ENCODE measurements at places on chromosomes 7 and 10.

DNA sequence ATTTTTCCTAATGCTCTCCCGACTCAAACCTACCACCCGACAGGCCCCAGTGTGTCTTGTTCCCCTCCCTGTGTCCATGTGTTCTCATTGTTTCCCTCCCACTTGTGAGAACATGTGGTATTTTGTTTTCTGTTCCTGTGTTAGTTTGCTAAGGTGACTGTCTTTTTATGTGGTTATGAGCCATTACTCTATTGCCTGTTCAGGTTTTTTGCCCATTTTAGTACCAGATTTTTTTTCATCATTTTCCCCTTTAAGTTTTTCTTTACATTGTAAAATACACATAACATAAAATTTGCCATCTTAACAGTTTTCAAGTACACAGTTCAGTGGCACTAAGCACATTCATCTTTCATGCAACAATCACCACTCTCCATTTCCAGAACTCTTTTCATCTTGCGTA is 133.5 kb downstream of the GPR158 start:
- DNase-seq, result no peak

DNA sequence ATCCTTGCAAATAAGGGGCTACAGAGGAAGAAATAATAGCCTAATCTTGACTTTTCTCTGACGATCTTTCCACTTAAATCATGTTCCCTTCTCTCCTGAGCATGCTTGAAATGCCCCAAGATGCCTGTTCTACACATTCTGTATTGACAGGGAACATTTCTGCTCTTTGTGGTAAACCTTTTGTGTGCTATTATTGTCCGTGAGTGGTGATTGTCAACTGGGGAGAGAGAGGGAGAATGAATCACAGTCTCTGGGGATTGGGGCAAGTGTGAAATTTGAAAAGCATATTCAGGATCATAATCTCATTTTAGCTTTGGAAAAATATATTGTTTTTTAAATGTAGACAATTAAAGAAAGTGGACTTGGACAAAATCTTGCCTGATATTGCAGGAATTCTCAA is 20.6 kb downstream of the UBTD1 start:
- no peak for DNase-seq

DNA sequence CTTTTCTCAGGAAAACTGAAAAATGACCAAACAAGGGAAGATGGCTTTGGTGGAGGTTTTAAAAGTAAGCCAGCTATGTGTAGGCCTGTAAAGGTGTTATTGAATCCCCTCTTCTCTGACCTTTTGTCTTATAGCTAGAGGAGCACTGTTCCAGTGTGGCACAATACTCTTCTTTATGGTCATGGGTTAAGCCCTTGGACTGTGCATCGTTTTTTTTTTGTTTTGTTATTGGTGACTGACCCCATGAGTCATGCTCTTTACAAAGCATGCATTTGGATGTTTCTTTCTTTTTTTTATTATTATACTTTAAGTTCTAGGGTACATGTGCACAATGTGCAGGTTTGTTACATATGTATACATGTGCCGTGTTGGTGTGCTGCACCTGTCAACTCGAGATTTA is 19.6 kb upstream of the FAM25A start:
- DNase-seq, result no peak

GRCh38 chr7:1934756-1935155 is 264.7 kb downstream of the ELFN1 start:
- no peak for DNase-seq

DNA sequence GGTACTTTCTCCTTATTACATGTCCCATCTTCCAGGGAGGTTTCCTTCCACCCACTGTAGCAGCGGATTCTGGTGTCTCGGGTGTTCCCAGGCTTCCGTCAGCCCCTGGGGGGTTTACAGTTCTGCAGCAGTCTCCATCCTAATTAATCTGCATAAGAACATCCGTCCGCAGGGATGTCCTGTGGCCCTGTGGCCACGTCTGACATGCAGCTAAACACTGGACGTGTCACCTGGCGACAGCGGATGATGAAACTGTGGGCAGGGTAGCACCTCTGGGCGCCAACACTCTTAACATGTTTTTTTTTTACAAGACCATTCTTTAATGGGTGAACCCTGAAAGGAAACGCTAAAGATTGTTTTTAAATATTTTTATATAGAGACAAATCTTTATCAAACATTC is 58.2 kb downstream of the DIP2C start:
- DNase-seq, result no peak

DNA sequence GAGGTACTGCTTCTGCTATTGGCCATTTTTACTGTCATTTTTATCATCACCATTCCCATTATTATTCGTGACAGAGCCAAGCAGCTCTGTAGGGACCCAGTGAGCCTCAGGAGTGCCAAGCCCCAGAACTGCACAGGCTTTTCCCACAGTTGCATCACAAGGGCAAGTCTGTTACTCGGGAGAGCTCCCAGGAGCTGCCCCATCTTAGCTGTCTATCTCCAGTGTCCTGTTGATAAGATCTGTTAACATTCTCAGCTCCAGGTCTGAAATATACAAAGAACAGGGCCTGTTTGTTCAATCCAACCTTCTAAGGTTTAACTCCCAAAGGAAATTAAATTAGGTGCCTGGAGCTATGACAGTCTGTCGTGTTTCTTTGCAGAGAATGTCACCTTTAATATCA is 20.2 kb upstream of the TRIM8 start:
- no peak for DNase-seq

GRCh38 chr10:85148693-85149640 is 820.6 kb downstream of the CCSER2 start:
- no peak for DNase-seq

DNA sequence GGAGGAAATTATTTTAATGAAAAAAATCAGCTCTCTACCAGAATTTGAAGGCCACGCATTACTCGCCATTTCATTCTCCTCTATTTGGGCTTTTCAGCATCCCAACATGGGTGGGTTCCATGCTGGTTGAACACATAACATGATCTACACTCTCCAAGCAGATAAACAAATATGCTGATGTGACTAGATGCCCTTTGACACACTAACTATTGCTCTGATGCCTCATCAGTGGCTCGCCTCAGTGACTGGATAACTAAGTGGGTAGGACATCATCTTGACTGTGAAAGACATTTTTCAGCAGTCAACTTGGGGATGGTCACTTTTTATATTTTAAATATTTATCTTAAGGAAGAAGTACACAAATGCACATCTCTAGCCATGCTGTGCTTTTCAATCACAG is 113.9 kb upstream of the LAMB4 start:
- DNase-seq, result no peak

GRCh38 chr7:99920149-99920548 is 819 bp upstream of the TRIM4 start:
- no peak for DNase-seq

GRCh38 chr7:98178321-98178720 is 32.9 kb upstream of the BHLHA15 start:
- peak; percentile 59 for DNase-seq

GRCh38 chr7:39199951-39200350 is 222.2 kb downstream of the POU6F2 start:
- DNase-seq, result no peak
